Stimulated activated CD4-positive, alpha-beta T cell treated with anti-CD3 and anti-CD28 coated beads, Interleukin-15, amount 100 ng/mL, for 1 hour (primary cell): ENCODE measurements at places on chromosomes 6 and 20.

DNA sequence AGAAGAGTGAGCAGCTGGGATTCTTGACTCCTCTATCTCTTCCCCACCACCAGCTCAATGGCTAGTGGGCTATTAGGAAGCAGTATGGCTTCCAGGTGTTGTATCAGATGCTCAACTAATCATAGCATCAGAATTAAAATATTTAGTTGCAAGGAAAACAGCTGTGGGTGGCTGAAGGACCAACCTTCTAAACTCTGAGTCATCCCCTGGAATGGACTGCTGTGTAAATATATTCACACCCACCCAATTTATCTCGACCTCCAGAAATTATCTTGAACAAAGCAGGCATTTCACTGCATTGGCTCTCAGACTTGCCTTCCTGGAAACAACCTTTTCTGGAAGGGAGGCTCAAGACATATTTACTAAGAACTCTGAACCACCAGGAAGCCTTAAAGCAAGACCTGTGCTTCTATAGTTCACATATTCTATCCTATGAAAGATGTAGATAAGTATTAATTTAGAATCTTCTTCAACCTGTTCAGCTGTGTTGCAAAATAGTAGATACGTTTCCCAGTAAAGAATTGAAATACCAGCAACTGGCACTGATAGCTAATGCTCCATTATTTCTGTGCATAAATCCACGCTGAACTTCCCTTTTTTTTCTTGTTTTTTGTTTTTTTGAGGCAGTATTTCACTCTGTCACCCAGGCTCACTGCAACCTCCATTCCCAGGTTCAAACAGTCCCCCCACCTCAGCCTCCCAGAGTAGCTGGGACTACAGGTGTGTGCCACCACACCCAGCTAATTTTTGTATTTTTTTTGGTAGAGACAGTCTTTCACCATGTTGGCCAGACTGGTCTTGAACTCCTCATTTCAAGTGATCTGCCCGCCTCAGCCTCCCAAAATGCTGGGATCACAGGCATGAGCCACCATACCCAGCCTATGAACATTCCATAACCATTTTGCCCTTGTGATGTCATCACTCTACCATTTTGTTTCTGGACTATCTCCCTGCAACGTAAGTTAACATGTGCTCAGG, 56.9 kb upstream of the CD2AP start:
- DNase-seq, result no peak

DNA sequence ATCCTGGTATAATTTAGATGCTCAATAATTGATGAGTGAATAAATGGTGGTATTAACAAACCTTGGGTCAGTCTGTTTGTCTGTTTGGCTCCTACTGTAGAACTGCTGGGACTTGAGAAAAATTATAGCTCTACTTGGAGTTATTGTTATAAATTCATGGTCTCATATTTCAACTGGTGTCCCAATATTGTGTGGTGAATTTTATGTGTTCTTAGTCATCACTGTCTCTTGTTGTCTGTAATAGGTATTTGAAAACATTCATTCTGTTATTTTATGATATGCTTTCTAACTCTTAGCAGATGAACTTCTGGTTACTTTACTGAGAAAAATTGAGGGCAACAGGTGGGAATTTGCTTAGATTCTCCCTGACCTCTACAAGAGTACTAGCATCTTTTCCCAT, 221.4 kb downstream of the CDKAL1 start:
- no peak for DNase-seq

- DNase-seq, result no peak
Observed at GRCh38 chr6:1574083-1574761, 35.5 kb upstream of the FOXC1 start.

DNA sequence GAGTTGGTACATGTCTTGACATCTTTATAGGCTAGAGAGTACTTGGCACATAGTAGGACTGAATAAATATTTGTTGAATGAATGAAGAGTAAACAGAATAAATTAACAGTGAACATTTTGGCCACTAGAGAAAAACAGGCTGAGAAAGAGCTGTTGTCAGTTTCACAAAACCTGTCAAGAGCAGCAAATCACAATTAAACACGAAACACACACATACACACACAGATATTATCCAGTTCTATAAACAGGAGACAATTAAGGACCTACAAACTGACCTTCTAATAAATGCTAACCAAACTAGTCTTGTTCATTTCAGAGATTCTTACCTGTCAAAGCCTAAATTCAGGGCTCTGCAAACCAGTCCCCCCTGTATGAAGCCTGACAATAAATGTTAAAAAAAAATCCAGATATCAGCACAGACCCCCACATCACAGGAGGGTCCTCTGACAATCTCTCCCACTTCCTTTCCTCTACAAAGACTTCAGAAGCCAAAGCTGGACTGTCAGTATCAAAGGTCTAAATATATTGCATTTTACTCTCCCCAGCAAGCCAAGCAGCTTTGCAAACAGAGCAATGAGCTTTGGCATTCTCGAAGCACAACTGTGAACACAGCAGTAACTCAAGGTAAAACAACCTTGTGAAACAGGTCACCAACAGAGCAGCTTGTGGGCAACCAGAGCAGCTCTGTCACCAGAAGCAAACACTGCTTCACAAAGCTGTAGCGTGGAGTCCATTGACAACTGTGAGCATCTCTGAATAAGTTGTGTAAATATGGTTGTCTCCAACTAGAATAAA, 229.9 kb downstream of the TBXT start:
- DNase-seq, result no peak

- no peak for DNase-seq
Observed at GRCh38 chr20:33070111-33071053, 9.1 kb upstream of the BPIFB4 start.

- DNase-seq, result no peak
Observed at GRCh38 chr20:22791877-22792525, 207.6 kb upstream of the FOXA2 start.

DNA sequence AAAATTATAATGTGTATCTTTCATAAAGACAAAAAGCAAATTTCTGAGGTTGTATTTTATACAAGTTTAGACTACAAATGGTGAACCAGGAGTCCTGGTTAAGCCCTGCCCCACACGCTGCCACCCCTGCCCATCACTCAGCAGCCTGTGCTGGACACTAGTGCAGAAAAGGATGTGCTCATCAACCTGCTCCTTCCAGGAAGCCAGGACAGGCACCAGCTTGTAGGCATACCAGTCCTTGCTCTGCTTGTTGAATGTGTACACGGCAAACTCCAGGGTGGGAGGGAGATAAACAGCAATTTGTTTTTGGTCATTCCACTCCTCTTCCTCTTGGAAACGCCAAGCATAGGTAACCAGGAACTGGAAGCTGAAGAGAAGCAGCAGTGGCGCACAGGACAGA, 18.1 kb downstream of the CST9L start:
- DNase-seq, result no peak

DNA sequence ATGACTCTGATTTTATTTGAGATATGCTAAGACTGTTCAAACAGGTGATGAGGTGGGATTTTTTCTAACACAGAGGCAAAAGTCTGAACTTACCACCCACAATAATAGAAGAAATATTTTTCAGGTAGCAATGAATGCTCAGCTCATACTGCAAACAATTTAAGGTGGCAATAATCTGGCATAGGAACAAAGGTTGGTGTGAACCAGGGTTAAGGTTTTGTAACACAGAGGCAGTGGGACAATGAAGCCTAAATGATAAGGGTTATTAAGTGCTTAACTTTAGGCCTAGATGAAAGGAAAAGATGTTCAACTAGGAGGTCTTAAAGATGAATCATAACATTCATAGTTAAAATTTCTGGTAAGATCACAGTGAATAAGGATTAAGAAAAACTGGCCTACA, 4.9 kb downstream of the ASCC3 start:
- no peak for DNase-seq

DNA sequence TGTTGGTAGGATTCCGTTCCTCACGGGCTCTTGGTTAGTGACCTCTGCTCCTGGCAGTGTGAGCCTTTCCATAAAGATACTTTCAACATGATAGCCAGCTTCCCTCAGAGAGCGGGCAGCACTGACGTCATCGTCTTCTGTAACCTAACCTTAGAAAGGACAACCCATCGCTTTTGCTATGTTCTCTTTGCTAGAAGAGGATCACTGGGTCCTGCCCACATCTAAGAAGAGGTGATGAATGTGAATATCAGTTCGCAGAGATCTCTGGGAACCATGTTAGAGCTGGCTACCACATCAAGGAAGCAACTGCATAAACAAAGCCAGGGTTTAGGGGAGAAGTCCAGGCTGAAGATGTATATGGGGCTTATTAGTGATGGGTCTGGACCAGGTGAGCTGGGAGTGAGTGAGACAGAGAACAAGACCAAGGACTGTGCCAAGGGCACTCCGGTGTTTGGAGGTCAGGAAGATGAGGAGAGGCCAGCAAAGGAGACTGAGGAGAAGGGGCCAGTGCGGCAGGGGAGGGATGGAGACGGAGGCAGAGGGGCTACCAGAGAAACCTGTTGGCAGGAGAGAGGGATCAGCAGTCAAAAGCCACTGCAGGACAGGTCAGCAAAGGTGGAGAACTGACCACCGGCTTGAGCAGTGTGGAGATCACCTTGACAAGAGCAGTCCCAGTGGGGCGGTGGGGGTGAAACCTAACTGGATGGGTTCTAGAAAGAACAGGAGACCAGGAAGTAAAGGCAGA, 39.7 kb downstream of the PIM1 start:
- no peak for DNase-seq

DNA sequence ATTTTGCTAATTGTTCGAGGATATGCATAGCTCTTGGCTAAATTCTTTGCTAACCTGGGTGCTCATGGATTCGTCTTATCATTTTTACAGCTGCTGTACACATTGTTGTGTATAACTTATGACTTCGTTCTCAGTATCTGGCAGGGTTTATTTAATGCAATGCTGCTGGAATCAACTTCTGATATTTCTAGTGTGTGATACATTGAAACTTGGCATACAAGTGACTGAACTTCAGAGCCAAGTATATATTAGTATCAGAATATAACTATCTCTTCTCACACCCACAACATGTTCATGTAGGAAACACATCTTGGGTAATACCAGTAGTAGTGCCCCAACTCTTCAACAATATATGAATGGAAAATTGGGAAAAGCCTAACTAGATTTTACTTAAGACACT, 764.2 kb downstream of the TENT5A start:
- no peak for DNase-seq

DNA sequence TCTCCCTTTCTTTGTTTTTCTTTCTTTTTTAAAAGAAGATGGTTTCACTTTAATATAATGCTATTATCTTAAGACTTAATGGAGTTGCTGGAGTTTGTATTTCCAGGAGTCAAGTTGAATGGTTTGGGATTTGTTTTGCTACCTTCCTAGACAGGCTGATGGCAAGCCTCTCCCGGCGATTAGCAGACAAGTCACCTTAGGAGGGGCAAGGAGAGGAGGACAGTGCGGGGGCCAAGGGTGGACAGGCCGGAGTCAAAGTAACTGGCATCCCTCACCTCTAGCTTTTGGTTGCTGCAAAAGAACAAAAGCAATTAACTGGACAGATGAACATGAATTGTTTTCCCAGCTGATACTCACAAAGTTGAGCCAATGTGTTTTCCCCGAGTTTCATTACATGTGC, 57.1 kb downstream of the GMPR start:
- no peak for DNase-seq

- DNase-seq, result no peak
Observed at GRCh38 chr6:22809370-22809769, 240.0 kb downstream of the HDGFL1 start.

DNA sequence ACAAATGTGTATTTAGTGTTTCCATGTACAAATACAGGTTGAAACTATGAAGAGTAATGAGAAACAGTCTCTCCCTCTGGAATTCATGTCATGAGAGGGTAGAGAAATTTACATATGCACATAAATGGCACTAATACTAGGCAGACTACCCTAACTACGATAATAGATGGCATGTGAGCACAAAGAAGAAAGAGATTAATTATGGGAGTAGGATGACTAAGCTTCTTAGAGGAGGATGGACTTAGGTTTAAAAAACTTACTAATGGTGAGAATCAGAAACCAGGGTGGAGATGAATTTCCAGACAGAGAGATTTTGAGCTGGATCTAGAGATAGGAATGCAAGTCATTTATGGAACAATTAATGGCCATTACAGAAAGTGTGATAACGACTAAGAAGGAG, 225.3 kb upstream of the HTR1E start:
- no peak for DNase-seq

DNA sequence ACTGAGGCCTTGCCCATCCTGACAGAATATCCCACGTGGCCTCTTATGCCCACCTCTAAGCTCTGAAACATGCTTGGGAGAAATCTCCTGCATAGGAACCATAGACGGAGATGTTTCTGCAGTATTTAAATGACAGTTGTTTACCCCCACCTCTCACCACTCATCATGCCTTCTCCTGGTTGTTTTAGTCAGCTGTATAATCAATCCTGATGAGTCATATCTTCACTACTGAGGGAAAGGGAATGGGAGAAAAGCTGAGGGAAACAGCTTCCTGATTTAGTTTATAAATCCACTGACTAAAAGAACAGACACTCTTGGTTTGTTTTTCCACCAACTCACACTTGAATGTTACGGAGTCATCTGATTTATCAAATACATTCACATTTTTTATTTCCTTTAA, 113.2 kb upstream of the TENT5A start:
- no peak for DNase-seq

- DNase-seq, result no peak
Observed at GRCh38 chr6:107485157-107485556, 4.8 kb upstream of the SOBP start.

DNA sequence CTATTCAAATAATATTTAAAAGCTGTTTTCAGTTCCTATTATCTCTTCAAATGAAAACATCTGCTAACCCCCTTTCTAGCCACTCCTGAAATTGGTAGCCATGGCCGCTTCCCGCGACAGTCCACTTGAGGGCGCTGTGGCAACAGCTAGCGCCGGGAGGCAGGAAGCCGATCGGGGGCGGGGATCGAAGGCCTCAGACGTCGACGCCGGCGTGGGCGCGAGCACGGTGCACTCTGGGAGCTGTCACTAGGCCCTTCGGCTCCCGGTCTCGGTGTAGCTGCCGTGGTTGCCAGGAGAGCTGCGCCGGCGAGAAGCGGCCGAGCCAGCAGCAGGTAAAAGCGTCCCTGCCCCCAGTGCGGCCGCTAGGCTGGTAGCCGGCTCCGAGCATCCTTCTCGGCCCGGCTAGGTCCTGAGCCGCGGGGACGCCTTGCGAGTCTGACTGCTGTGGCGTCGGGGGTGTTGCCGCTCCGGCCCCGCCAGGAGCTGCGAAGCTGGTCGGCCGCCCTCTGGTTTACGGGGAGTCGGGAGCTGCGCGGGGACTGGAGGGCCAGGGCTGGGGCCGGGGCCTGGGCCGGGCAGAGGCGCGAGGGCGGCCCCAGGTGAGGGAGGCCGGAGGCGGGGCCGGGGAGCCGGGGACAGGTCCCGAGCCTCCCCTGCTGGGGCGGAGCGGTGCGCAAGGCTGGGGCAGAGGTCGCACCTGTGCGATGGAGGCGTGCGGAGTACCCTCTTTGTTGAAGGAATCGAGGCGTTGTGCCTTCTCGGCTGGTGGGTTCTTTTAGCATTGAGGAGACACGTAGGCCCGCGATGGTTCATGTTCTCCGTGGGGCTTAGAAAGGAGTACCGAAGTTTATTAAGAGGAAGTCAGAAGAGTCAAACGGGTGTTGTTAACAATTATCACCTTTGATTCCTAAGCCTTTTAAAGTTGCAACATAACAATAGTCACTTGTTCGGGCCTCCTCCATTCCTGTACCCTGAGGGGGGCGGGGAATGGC, at the start of gene DOP1A:
Gene DOP1A, plus strand, starts transcription at position 224 of the 992 bp plus-strand sequence. CDS start 29,307 bp downstream, outside the sequence.
- DNase-seq, result peak; percentile 97
